ENCODE measurements at places on chromosomes 12 and 14. TPM values are rescaled to one million over a fixed set of nuclear protein-coding genes. Genes with fewer than 3 reads are reported as not detected.

GRCh38 chr14:64454671-64455070, 10.6 kb upstream of the AKAP5 start:
- H3K4me1 ChIP-seq = peaks cover 9% of the 10 kb centered on the region
- no peak for DNase-seq
- H3K36me3 ChIP-seq = peaks cover 65% of the 10 kb centered on the region
- H3K4me3 ChIP-seq = no peak overlapping the region
- no peak overlapping the region for H3K27ac ChIP-seq

DNA sequence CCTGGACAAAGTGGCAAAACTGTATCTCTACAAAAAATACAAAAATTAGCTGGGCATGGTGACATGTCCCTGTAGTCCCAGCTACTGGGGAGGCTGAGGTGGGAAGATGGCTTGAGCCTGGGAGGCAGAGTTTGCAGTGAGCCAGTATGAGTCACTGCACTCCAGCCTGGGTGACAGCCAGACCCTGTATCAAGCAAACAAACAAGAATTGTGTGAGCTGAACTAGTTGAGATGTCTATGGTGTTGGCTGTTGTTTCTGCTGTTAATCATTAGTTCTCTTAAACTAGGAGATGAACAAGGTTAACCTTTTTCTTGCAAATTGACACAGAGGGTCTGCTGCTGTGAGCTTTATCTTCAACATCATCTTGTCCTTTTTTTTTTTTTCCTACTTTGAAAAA, 23.6 kb downstream of the RASSF3 start:
- peak; percentile 41 for DNase-seq
- H3K36me3 ChIP-seq = peaks cover 49% of the 10 kb centered on the region
- H3K4me1 ChIP-seq = peaks cover 42% of the 10 kb centered on the region
- no peak overlapping the region for H3K4me3 ChIP-seq
- H3K27me3 ChIP-seq = no peaks in the 10 kb centered on the region

Gene UNG
- 2.0 TPM for polyA plus RNA-seq

DNA sequence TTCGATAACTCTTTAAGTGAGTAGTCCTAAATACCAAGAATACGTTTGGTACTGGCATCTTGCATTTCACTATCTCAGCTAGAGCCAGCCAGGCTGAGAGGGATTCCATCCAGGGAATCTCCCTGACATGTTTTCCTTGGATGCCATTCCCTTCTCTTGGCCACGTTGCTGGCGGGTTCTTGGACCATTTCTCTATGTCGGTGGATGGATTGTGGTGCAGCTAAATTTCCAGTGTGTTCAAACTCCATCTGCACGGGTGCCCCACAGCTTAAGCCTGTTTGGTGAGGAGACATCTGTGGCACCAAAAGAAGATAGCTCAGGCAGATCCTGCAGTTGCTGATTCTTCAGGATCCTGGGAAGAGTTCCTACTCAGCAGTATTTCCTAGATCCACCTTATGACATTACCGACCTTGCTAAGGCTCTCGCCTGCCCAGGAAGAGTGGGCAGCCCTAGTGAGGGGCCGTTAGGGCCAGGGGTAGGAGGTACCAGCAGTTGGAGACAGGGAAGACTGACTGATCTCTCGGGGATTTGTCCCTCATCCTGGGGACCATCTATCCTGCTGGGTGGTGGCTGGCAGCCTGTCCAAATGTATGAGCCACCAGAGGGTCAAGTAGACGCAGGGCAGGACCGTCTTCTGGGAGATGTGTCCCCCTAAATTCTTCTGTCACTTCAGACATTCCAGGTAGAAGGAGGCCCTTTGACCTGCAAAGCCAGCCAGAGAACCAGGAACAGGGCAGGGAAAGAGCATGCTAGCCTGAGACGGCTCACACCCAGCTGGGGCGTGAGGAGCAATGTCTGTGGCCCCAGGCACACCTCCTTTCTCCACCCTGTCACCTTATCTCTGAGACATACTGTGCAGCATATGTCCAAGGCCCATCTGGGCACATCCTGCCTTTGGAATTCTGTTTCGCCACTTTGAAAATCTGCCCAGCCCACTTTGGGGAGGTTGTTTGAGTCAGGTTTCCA, 72.6 kb upstream of the CAPRIN2 start:
- no peak for DNase-seq
- no peaks in the 10 kb centered on the region for H3K27me3 ChIP-seq
- H3K27ac ChIP-seq = no peak overlapping the region
- no peak overlapping the region for H3K4me3 ChIP-seq
- H3K4me1 ChIP-seq = peaks cover 11% of the 10 kb centered on the region

DNA sequence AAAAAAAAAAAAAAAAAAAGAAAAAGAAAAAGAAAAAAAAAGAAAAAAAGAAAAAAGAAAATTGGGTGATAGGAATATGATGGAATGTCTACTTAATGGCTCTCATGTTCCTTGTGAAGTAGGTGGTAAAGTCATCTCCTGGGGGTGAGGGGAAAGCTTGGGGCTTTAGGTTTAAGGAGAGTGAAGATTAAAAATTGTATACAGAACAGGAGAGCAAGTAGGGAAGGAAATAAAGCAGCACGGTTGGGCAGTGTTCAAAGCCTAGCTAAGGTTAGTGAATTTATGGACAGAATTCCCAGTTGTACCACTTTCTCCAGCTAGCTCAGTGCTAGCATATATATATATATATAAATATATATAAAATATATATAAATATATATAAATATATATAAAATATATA, 40.0 kb upstream of the SLC2A13 start:
- no peak overlapping the region for H3K27ac ChIP-seq
- no peak for DNase-seq
- no peak overlapping the region for H3K4me3 ChIP-seq
- H3K36me3 ChIP-seq = no peaks in the 10 kb centered on the region

- H3K4me3 ChIP-seq = no peak overlapping the region
- H3K36me3 ChIP-seq = peaks cover 98% of the 10 kb centered on the region
- H3K27me3 ChIP-seq = no peaks in the 10 kb centered on the region
- H3K4me1 ChIP-seq = no peaks in the 10 kb centered on the region
Observed at GRCh38 chr12:25084816-25085215, 110.1 kb downstream of the DNAI7 start.

GRCh38 chr12:92234533-92234932, 88.9 kb upstream of the BTG1 start:
- H3K36me3 ChIP-seq = no peaks in the 10 kb centered on the region
- peak overlapping the region; percentile 2 for H3K4me3 ChIP-seq
- H3K4me1 ChIP-seq = peaks cover 61% of the 10 kb centered on the region
- DNase-seq = peak; percentile 49

DNA sequence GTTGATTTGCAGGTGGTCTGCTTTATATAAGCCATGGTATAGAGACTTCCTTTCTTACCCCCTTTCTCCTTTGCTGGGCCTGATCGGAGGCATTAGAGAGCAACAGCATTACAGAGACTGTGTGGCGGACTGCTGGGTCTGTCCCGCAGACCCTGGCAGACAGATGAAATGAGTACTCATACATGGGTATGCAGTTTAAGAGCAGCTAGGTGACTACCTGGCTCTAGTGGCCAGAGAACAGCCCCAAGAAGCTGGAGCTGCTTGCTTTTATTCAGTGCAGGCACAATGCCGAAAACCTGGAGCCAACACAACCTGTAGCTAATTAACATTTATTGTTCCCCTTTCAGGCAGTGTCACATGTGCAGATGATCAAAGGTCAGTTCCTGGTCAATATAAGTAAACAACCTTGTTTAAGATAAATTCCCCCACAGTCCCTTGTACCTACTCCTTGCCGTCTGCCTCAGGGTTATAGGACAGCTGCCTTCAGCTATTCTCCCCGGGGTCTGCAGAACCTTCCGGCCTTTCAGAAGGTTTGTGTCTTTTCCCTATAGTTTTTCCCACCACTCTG, 160.0 kb downstream of the TRHDE start:
- no peaks in the 10 kb centered on the region for H3K4me1 ChIP-seq
- H3K27ac ChIP-seq = no peak overlapping the region
- no peak overlapping the region for H3K4me3 ChIP-seq
- H3K36me3 ChIP-seq = no peaks in the 10 kb centered on the region

- H3K4me1 ChIP-seq = no peaks in the 10 kb centered on the region
- H3K4me3 ChIP-seq = no peak overlapping the region
- H3K36me3 ChIP-seq = no peaks in the 10 kb centered on the region
Observed at GRCh38 chr14:68062651-68063050, 243.1 kb downstream of the RAD51B start.

- H3K27me3 ChIP-seq = no peaks in the 10 kb centered on the region
- no peaks in the 10 kb centered on the region for H3K36me3 ChIP-seq
Observed at GRCh38 chr12:124884587-124885438, 21.1 kb upstream of the SCARB1 start.

Gene KLRK1
- polyA plus RNA-seq = 1.3 TPM

Gene CDCA4
- polyA plus RNA-seq = 12.0 TPM

DNA sequence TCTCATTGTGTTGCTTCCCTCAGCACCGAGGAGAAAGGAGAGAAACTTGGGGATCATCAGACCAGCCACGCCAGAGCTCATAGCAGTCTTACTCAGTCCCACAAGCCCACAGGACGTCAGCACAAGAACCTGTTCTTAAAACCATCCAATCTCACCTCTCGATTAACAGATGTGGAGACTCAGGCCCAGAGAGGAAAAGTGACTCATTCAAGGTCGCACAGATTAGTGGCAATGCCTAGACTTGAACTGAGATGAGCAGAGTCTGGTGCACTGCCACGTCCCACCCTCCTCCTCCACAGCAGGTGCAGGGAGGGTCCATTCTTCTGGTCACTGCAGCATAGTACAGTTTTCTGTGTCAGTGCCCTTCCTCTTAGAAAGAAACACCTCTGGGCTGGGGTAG, 154.9 kb upstream of the PZP start:
- no peak overlapping the region for H3K27ac ChIP-seq
- H3K4me3 ChIP-seq = no peak overlapping the region
- no peaks in the 10 kb centered on the region for H3K36me3 ChIP-seq
- H3K4me1 ChIP-seq = peaks cover 32% of the 10 kb centered on the region
- no peaks in the 10 kb centered on the region for H3K27me3 ChIP-seq
- no peak for DNase-seq

- H3K4me3 ChIP-seq = no peak overlapping the region
- no peaks in the 10 kb centered on the region for H3K27me3 ChIP-seq
- H3K4me1 ChIP-seq = peaks cover 11% of the 10 kb centered on the region
- no peak overlapping the region for H3K27ac ChIP-seq
Observed at GRCh38 chr14:93543766-93544165, 113.0 kb downstream of the UNC79 start.

DNA sequence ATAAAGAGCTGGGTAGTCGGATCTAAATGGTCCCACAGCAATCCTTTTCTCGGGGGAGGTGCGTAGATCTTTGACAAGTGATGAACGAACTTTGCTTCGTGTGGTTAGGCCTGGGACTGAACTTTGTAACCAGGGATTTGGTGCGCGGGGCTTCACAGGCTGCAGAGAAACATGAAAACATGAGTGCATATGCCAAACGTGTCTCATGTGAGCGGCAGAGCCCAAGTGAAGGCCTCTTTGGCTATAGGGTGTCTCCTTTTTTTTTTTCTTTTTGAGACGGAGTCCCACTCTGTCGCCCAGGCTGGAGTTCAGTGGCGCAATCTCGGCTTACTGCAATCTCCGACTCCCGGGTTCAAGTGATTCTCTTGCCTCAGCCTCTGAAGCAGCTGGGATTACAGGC, 12.0 kb upstream of the RIOX1 start:
- no peak overlapping the region for H3K27ac ChIP-seq
- H3K27me3 ChIP-seq = no peaks in the 10 kb centered on the region
- H3K4me1 ChIP-seq = peaks cover 13% of the 10 kb centered on the region
- no peak for DNase-seq
- H3K4me3 ChIP-seq = no peak overlapping the region
- H3K36me3 ChIP-seq = no peaks in the 10 kb centered on the region

- H3K36me3 ChIP-seq = no peaks in the 10 kb centered on the region
- H3K4me3 ChIP-seq = no peak overlapping the region
- H3K27me3 ChIP-seq = no peaks in the 10 kb centered on the region
- H3K27ac ChIP-seq = no peak overlapping the region
- no peak for DNase-seq
Observed at GRCh38 chr14:51210594-51210993, 29.5 kb upstream of the TMX1 start.

DNA sequence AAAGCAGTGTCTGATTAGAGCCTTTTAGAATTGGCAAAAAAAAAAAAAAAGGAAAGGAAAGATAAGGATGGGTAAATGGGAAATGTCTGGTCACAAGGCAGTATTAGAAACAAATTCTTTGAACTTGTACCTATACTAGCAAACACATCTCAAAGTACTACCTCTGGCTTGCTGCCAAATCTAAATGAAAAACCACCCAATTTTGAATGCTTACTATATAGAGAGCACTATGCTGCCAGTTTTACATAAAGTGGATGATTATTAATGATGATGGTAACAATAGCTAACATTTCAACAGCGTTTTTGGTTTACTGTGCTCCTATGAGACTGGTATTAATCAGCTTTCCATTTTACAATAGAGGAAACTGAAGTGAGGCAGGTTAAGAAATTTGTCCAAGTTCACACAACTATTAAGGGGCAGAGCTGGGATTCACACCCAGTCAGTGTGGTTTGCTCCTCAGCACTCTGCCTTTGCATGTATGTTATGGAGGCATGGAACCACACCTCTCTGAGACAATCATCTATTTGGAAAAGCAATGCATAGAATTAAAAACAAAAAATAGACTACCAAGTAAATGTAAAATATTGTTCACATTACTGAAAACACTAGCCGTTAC, 34.2 kb downstream of the ATP2B1 start:
- no peak for DNase-seq
- no peak overlapping the region for H3K27ac ChIP-seq
- H3K36me3 ChIP-seq = no peaks in the 10 kb centered on the region
- no peak overlapping the region for H3K4me3 ChIP-seq
- H3K4me1 ChIP-seq = no peaks in the 10 kb centered on the region
- H3K27me3 ChIP-seq = no peaks in the 10 kb centered on the region

GRCh38 chr12:131852551-131853299, 24.5 kb downstream of the MMP17 start:
- no peak overlapping the region for H3K27ac ChIP-seq
- H3K4me3 ChIP-seq = no peak overlapping the region
- no peaks in the 10 kb centered on the region for H3K27me3 ChIP-seq
- peaks cover 29% of the 10 kb centered on the region for H3K36me3 ChIP-seq

- H3K27me3 ChIP-seq = no peaks in the 10 kb centered on the region
- peaks cover 64% of the 10 kb centered on the region for H3K36me3 ChIP-seq
- no peak overlapping the region for H3K4me3 ChIP-seq
- DNase-seq = no peak
Observed at GRCh38 chr12:132639956-132640520, 21.5 kb downstream of the P2RX2 start.

DNA sequence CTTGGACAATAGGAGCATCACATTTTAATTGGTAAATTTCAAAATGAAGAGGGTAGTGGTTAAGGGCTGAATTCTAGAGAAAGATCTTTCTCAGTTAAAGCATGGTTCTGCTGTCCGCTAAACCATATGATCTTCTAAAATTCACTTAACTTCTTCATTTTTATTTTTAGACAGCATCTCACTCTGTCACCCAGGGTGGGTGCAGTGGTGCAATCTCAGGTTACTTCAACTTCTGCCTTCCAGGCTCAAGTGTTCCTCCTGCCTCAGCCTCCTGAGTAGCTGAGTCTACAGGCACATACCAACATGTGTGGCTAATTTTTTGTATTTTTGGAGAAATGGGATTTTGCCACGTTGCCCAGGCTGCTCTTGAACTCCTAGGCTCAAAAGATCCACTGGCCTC, 226.7 kb upstream of the ABCD2 start:
- DNase-seq = peak; percentile 7
- no peaks in the 10 kb centered on the region for H3K27me3 ChIP-seq
- no peak overlapping the region for H3K4me3 ChIP-seq
- H3K4me1 ChIP-seq = peaks cover 10% of the 10 kb centered on the region

All from CD14-positive monocyte (primary cell).